Stimulated activated CD4-positive, alpha-beta T cell treated with anti-CD3 and anti-CD28 coated beads, Interleukin-1b, Interleukin-23, amount 100 ng/mL, for 1 hour (primary cell): ENCODE measurements at places on chromosomes 4 and X.

GRCh38 chr4:104616401-104616820 lies 121.7 kb upstream of the CXXC4 start:
- DNase-seq, result no peak

DNA sequence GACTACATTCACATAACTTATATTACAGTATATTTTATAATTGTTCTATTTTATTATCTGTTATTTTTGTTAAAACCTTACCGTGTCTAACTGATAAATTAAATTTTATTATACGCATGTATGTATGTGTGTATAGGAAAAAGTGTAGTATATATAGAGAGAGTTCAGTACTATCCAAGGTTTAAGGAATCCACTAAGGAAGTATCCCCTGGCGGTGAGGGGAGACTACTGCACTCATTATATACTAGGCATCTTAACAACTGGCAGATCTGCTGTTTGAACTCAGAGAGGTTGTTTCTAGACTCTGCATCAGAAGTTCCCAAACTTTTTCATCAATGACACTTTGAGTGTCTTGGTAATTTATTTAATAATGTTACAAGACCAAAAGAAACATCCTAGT lies 70.9 kb downstream of the NDST4 start:
- no peak for DNase-seq

DNA sequence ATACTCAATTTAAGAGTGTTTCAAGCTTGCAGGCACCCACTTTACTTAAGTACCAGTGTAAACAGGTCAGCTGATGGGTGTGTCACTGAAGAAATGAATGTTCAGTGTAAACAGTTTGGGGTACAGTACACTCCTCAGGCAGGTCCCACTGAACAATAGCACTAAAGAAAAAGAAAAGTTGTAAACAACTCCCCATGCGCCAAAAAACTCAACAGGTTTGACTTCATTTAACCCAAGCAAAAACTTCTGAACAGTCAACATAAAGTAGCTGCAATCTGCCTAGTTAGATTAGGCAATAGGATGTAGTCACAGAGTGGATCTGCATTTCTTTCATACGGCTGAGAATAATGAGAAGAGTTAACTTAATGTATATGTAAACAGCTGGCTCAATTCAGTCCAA lies 93.2 kb downstream of the FAM13A start:
- DNase-seq, result no peak

GRCh38 chr4:10977534-10977933 lies 293.0 kb upstream of the CLNK start:
- DNase-seq, result no peak

DNA sequence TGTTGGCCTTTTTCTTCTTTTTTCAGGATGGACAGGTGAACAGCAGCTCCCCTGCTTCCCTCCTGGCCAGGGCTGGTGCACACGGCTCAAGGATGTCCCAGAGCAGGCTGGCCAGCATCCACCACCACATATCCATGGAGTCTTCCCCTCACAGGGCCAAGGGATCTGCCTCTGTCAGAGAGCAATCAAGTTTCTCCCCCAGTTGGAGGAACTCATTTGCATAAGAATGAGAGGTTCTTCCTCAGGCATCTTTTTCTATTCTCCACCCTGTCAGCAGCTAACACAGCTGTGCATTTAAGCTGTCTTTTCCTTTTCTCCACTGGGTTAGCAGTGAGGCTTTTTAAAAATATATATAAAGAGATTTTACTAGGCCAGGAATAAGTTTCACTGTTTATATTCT lies 143.8 kb downstream of the ANAPC10 start:
- DNase-seq, result no peak

GRCh38 chr4:149135062-149135461 lies 680.6 kb downstream of the IQCM start:
- DNase-seq, result no peak

- no peak for DNase-seq
These were observed 92.6 kb downstream of the FRYL start for GRCh38 chr4:48687313-48688051.

GRCh38 chrX:153643431-153644351 lies 3.3 kb upstream of the DUSP9 start:
- no peak for DNase-seq
